Hepatocyte (in vitro differentiated cells): ENCODE measurements at places on chromosomes 2 and 18. TPM values are rescaled to one million over a fixed set of nuclear protein-coding genes. Genes with fewer than 3 reads are reported as not detected.
A peak's percentile ranks its signal among the peaks of the same experiment; 100 is the strongest.

GRCh38 chr2:168583710-168584521, 127.8 kb downstream of the CERS6 start:
- H3K4me3 ChIP-seq, result no peak overlapping the region
- no peaks in the 10 kb centered on the region for H3K27me3 ChIP-seq
- H3K27ac ChIP-seq, result peak overlapping the region; percentile 29
- peaks cover 13% of the 10 kb centered on the region for H3K4me1 ChIP-seq
- H3K36me3 ChIP-seq, result no peaks in the 10 kb centered on the region
- no peak for DNase-seq

GRCh38 chr2:3602553-3603339, 7.8 kb downstream of the COLEC11 start:
- no peaks in the 10 kb centered on the region for H3K27me3 ChIP-seq
- no peak for DNase-seq
- H3K36me3 ChIP-seq, result no peaks in the 10 kb centered on the region

DNA sequence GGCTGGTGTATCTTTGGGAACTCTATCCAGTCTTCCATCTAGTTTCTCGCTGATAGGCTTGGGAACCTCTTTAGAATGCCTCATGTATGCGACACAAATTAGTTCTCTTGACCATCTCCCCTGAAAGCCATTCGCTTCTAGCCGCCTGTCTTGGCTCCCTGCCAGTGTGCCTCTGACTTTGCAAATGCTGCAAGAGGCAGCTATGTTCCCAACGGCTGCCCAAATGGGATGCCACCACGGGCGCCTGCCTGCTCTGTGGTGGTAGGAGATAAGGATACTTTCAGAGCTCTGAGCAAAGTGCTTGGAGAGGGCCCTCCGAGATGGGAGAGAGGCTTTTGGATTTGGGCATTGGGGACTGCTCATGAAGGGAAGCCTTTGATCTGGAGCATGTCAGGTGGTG, 77.7 kb upstream of the IGFBP5 start:
- no peaks in the 10 kb centered on the region for H3K36me3 ChIP-seq
- no peak overlapping the region for H3K27ac ChIP-seq
- no peak for DNase-seq

DNA sequence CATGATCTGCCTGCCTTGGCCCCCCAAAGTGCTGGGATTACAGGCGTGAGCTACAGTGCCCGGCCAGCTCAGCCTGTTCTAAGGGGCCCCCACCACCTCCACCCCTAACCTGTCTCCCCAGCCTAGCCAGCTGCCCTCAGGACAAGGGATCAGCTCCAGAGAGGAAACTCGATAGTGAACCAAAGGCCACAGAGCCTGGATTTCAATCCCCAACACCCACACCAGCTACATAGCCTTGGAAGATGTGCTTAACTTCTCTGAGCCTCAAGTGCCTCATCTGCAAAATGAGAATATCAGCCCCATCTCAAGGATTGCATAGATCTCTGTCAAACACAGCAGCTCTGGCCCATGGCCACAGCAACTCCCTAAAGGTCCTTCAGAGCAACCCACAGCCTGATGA, 32.0 kb downstream of the BIN1 start:
- H3K4me1 ChIP-seq, result peaks cover 33% of the 10 kb centered on the region
- H3K27me3 ChIP-seq, result no peaks in the 10 kb centered on the region
- no peak for DNase-seq
- no peaks in the 10 kb centered on the region for H3K36me3 ChIP-seq
- H3K27ac ChIP-seq, result no peak overlapping the region
- no peak overlapping the region for H3K4me3 ChIP-seq

DNA sequence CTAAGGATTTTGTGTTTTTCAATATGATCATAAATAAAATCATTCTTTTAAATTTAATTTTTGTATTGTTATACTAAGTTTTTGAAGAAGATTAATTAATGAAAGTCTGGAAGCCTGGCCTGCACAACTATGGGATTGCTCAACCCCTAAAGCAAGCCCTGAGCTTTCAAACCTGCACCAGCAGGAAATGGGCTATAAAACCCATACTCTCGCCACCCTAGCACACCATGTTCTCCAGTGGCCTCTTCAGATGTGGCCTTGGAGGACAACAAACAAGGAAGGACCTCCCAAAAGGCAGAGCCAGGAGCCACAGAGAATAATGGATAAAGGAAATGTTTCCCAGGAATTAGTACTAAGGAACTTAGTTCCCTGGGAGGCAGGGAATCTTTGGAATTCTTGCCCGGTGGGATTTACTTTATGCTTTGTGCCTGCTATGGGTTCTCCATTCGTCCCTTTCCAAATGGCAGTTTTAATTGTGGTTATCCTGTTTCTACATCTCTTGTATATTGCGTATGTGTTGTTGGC, 212.5 kb downstream of the ZFP36L2 start:
- peak overlapping the region; percentile 42 for H3K27ac ChIP-seq
- H3K36me3 ChIP-seq, result no peaks in the 10 kb centered on the region
- H3K4me1 ChIP-seq, result peaks cover 15% of the 10 kb centered on the region
- no peak for DNase-seq
- no peaks in the 10 kb centered on the region for H3K27me3 ChIP-seq

- peaks cover 7% of the 10 kb centered on the region for H3K4me1 ChIP-seq
- H3K27me3 ChIP-seq, result no peaks in the 10 kb centered on the region
- no peaks in the 10 kb centered on the region for H3K36me3 ChIP-seq
- no peak for DNase-seq
These were observed 80.0 kb upstream of the TMEM200C start for GRCh38 chr18:5975111-5976002.

DNA sequence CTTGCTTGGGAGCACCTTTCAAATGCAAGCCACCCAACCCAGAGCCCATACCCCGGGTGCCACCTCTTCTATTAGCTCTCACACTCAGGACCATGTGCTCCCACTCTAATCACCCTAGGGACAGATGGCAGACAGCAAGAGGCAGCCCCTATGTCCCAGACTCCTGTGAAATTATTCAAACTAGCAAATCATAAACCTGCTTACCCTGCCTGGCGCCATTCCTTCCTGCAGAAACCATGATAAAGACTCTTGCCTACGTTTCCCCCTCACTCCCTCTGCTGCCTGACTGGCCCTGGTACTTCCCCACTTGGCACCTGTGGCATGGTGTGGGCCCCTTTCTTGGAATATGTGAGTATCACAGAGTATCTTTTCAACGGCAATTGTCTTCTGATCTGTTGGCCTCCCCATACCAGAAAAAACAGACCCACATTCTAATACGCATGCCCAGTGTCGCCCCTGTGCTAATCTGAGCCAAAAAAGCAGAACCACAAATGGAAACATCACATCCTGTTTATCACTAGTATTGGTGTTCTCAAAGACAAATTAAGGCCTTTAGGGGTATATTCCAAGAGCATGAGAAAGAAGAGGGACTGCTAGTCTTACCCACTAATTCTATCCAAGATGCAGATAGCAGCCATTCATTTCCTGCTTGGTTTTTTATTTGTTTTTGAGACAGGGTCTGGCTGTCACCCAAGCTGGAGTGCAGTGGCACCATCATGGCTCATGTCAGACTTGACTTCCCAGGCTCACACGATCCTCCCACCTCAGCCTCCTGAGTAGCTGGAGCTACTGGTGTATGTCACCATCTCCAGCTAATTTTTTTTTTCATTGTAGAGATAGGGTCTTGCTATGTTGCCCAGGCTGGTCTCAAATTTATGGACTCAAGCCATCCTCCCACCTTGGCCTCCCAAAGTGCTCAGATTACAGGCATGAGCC, 44.1 kb upstream of the TTC39C start:
- H3K27me3 ChIP-seq, result no peaks in the 10 kb centered on the region
- no peaks in the 10 kb centered on the region for H3K4me1 ChIP-seq
- H3K36me3 ChIP-seq, result no peaks in the 10 kb centered on the region
- DNase-seq, result no peak
- H3K4me3 ChIP-seq, result no peak overlapping the region

- H3K27ac ChIP-seq, result no peak overlapping the region
- no peaks in the 10 kb centered on the region for H3K27me3 ChIP-seq
- H3K4me1 ChIP-seq, result no peaks in the 10 kb centered on the region
- no peak overlapping the region for H3K4me3 ChIP-seq
- no peak for DNase-seq
These were observed 19.9 kb downstream of the SLC38A11 start for GRCh38 chr2:164935118-164936101.

AMER3 gene
- 0.05 and 0.50 TPM in 2 replicates for polyA plus RNA-seq

KLHL41 gene
- 0.34 and 0.67 TPM in 2 replicates for polyA plus RNA-seq
